ENCODE measurements at places on chromosomes 3 and 15.

DNA sequence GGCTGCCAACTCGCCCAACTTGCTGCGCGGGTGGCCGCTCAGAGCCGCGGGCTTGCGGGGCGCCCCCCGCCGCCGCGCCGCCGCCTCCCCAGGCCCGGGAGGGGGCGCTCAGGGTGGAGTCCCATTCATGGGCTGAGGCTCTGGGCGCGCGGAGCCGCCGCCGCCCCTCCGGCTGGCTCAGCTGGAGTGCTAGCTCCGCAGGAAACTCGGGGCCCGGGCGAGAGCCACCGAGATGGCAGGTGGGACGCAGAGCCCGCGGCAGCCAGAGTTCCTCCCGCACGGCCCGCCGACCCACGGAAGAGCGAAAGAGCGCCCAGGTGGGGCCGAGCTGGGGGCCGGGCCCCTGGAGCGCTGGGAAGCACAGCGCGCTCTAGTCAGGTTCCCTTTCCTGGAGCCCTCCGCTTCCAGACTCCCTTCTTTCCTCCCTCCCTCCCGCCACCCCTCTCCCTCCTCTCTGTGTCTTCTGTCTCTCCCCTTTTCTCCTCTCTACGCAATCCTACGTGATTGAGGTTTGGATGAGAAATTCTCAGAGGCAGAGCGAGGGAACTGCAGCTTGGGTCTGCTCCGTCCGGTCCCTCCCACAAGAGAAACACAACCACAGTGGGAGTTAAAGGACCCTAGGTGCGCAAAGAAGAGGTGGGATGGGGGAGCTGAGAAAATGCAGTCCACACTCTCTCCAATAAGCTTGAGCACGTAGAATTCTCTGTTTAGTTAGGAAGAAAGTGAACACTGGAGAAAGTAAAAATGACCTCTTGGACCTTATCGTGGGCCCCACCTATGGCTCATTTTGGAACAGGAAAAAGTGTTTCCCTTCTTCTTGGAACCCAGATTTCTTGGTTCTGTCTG, 317.3 kb downstream of the FGF12 start:
- peaks cover 69% of the 10 kb centered on the region for H3K27me3 ChIP-seq
- peaks cover 9% of the 10 kb centered on the region for H3K4me1 ChIP-seq
- H3K36me3 ChIP-seq, result no peaks in the 10 kb centered on the region
- H3K27ac ChIP-seq, result no peak overlapping the region
- H3K4me3 ChIP-seq, result peak overlapping the region; percentile 52

- H3K36me3 ChIP-seq, result no peaks in the 10 kb centered on the region
- H3K27me3 ChIP-seq, result no peaks in the 10 kb centered on the region
- no peak for DNase-seq
- no peak overlapping the region for H3K27ac ChIP-seq
- no peak overlapping the region for H3K4me3 ChIP-seq
Measured at GRCh38 chr3:197229836-197230235, 68.6 kb downstream of the DLG1 start.

GRCh38 chr15:79035111-79035601, 55.4 kb downstream of the RASGRF1 start:
- peak; percentile 40 for DNase-seq
- H3K4me1 ChIP-seq, result peaks cover 8% of the 10 kb centered on the region
- H3K36me3 ChIP-seq, result no peaks in the 10 kb centered on the region
- no peaks in the 10 kb centered on the region for H3K27me3 ChIP-seq
- H3K4me3 ChIP-seq, result no peak overlapping the region
- no peak overlapping the region for H3K27ac ChIP-seq

GRCh38 chr3:14672588-14672987, 2.4 kb upstream of the C3orf20 start:
- H3K4me1 ChIP-seq, result no peaks in the 10 kb centered on the region

DNA sequence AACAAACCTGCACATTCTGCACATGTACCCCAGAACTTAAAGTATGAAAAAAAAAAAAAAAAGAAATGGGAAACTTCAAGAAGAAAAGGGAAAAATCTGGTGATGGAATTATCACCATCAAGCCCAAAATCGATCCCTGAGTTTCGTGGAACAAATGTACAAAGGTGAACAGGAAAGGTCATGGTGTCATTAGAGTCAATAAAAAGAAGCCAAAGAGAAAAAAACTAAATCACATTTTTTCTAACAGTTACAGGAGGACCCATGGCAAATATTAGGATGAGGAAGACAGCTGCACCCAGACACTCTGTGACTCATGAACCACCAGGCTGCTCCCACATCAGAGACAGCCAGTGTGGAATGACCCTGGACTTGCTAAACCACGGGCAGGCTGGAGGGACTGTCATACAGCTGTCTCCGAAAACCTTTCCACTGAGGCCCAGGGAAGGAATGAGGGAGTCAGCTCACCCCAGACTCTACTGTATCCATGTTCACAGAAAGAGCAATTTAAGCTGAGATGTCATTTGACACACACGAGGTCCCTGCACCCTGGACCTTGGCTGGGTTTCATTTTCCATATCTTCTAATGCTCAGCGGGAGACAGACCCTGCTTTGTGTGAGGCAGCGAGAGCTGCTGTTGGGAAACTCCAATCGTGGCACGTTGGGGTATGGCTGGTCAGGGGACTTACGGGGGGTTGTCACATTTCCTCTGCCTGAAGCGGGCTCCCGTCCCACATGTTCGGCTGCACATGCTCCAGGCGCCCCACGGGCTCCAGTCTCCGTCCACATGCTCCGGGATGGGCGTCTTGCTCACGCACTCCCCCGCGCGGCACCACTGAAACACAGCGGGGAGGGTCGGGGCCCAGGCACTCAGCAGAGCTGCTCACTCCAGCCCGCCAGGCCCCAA, 210.2 kb downstream of the ADAMTS17 start:
- H3K27ac ChIP-seq, result no peak overlapping the region
- DNase-seq, result peak; percentile 49
- H3K36me3 ChIP-seq, result no peaks in the 10 kb centered on the region
- no peaks in the 10 kb centered on the region for H3K27me3 ChIP-seq
- H3K4me1 ChIP-seq, result no peaks in the 10 kb centered on the region
- H3K4me3 ChIP-seq, result no peak overlapping the region

GRCh38 chr3:8993331-8993730, 30.1 kb upstream of the RAD18 start:
- H3K27me3 ChIP-seq, result no peaks in the 10 kb centered on the region
- no peak overlapping the region for H3K27ac ChIP-seq
- no peak for DNase-seq
- H3K36me3 ChIP-seq, result no peaks in the 10 kb centered on the region
- peaks cover 3% of the 10 kb centered on the region for H3K4me1 ChIP-seq
- no peak overlapping the region for H3K4me3 ChIP-seq

- no peak for DNase-seq
- peaks cover 22% of the 10 kb centered on the region for H3K4me1 ChIP-seq
- no peaks in the 10 kb centered on the region for H3K36me3 ChIP-seq
- no peaks in the 10 kb centered on the region for H3K27me3 ChIP-seq
- H3K4me3 ChIP-seq, result no peak overlapping the region
Measured at GRCh38 chr3:59867185-59868002, 817.6 kb upstream of the CFAP20DC start.

DNA sequence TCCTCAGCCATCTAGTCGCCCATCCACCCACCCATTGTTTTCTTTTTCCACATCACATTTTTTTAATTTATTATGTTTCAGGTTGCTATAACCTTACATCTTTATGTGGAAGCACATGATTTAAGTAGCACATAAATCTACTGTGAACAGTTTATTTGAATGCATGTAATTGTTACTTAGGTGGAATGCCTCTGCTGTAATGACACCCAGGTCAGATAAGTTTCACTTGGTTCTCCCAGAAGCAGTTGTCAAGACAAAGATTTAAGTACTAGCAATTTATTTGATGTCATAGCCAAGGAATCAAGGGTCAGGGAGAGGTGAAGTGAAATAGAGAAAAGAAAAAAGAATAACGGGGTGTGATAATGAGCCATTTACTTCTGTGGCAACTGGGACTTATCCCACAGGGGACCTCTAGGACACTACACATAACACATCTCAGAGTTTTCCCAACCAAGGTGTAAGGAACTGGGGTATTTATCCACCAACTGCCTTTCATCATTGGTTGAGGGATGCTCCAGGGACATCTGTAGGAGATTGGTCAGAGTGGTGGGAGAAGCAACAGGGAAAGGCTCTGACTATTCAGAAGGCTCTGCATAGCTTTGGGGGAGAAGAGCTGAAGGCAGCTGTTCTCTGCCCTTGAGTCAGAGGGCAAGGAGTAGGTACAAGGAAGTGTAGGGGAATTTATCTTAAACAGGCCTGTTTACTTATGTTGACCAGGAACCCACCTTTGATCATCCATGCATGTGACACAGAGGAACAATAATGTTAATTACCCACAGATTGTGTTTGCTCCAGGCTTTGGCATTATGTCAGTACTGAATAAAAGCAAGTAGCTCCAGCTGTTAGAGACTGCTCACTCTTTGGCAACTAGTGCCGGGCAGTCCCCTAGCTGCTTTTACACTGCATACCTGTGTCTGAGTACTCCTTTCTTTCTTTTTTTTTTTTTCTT, 94.8 kb downstream of the CD200R1L start:
- H3K4me3 ChIP-seq, result no peak overlapping the region
- no peak overlapping the region for H3K27ac ChIP-seq

- peaks cover 39% of the 10 kb centered on the region for H3K27me3 ChIP-seq
- peak overlapping the region; percentile 60 for H3K4me3 ChIP-seq
- H3K4me1 ChIP-seq, result peaks cover 5% of the 10 kb centered on the region
- DNase-seq, result peak; percentile 49
- no peaks in the 10 kb centered on the region for H3K36me3 ChIP-seq
Measured at GRCh38 chr3:194688200-194688740, 2.6 kb downstream of the FAM43A start.

DNA sequence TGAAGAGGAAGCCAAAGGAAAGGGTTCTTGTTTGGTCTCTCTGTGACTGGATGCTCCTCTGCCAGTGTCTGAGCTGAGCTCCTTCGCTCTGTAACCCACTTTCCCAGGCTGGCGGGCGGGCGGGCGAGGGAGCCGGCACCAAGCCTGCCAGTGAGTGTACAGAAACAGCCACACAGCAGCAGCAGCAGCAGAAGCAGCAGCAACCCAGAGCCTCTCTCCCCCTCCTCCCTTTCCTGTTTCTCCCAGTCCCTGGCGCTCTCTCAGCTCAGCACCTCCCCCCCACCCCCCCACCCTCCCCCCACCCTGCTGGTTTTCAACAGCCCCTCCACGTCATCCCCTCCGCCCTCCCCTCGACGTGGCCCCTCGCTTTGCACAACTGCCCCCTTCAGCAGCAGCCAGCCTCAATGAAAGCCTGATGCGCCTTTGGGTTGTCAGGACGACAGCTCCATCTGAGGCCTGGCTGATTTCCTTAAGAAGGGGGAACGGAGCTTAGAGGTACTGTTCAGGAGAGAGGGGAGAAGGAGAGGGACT, at the start of gene LSAMP:
LSAMP (minus strand) TSS at position 177 of the 531 bp plus-strand sequence.
- DNase-seq, result peak; percentile 94
- peaks cover 38% of the 10 kb centered on the region for H3K4me1 ChIP-seq
- H3K36me3 ChIP-seq, result no peaks in the 10 kb centered on the region
- H3K27me3 ChIP-seq, result no peaks in the 10 kb centered on the region
